ENCODE measurements at places on chromosomes 3 and 15.

GRCh38 chr3:42717306-42717705 lies 14.7 kb upstream of the HHATL start:
- no peak for DNase-seq

GRCh38 chr3:158261371-158261991 lies 151.6 kb downstream of the RSRC1 start:
- no peak for DNase-seq

- DNase-seq: no peak
Measured at GRCh38 chr3:189974359-189974758, 146.3 kb downstream of the P3H2 start.

GRCh38 chr3:179509701-179510100 lies 53.0 kb upstream of the ACTL6A start:
- DNase-seq: no peak

- DNase-seq: no peak
Measured at GRCh38 chr3:63908081-63908736, 4.0 kb downstream of the SCAANT1 start.

- no peak for DNase-seq
Measured at GRCh38 chr3:30742796-30743619, 136.6 kb downstream of the TGFBR2 start.

DNA sequence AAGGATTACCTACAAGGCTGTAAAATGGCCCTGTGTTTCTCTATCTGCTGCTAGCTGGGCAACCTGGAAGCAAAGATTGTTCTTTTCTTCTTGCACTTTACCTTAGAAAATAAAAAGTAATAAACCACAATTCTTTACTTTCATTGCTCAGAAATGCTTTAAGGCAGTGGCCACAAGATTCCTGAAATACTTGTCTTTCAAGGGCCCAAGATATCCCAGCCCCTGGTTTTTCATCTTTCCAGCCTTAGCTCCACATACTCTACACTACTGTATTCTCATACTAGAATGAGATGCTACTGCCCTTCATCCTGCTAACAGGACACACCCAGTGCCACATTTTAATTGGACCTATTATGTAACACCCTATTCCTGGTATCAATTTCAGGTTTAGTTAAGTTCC lies 78.9 kb downstream of the GTF2E1 start:
- no peak for DNase-seq

All from stimulated activated CD4-positive, alpha-beta T cell treated with anti-CD3 and anti-CD28 coated beads, TNF-alpha, amount 100 ng/mL, for 48 hours (primary cell).